ENCODE measurements at places on chromosomes 2 and 18. TPM values are rescaled to one million over a fixed set of nuclear protein-coding genes. Genes with fewer than 3 reads are reported as not detected.

The FAM161A gene
- total RNA-seq, result 1.8 TPM

The GPR55 gene
- total RNA-seq, result not detected

The DUSP28 gene
- 1.6 TPM for total RNA-seq

The TYW5 gene
- total RNA-seq, result 12.0 TPM

The RAPGEF4 gene
- total RNA-seq, result 11.8 TPM

The SCN3A gene
- total RNA-seq, result 10.2 TPM

The TUBA3E gene
- total RNA-seq, result not detected

The SKA1 gene
- total RNA-seq, result 10.7 TPM
